ENCODE measurements at places on chromosomes 12 and 14.

GRCh38 chr12:6613015-6613775, 6.0 kb upstream of the CHD4 start:
- DNase-seq = peak; percentile 89

DNA sequence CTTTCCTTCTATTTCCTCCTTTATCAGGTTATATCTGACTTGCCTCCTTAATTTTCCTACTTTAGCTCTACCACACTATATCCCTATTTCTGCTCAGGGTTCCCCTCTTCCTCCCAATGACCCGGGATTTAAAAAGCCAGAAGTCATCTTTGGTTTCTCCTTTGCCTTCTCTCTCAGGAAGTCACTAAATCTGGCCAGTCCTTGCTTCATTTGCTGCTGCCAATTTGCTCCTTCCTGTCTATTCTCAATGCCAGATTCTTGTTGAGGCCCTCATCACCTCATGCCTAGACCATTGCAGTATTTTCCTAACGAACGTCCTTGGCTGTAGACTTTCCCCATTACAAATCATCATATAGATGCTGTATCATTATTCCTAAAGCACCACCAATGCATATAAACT, 26.5 kb upstream of the NID2 start:
- DNase-seq = no peak

- DNase-seq = no peak
These were observed 401.1 kb upstream of the FOXG1 start for GRCh38 chr14:28365510-28365909.

- DNase-seq = no peak
These were observed 845 bp downstream of the GIT2 start for GRCh38 chr12:109995361-109995685.

DNA sequence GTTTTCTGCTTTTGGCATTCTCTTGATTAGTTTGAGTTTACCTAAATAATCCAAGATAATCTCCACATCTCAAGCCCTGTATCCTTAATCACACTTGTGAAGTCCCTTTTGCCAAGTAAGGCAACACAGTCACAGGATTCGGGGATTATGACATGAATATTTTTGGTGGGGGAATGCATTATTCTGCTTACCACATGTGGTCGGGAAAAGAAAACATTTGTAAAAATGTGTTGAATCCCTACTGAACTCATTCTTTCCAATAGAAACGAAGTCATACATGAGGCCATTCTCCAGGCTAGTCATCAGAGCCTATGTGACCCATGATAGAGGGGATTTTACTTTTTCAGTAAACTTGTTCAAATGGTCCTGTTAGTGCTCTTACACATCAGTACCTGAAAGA, 58.5 kb upstream of the PRICKLE1 start:
- no peak for DNase-seq

- DNase-seq = no peak
These were observed 19.2 kb upstream of the EMP1 start for GRCh38 chr12:13177373-13177772.

DNA sequence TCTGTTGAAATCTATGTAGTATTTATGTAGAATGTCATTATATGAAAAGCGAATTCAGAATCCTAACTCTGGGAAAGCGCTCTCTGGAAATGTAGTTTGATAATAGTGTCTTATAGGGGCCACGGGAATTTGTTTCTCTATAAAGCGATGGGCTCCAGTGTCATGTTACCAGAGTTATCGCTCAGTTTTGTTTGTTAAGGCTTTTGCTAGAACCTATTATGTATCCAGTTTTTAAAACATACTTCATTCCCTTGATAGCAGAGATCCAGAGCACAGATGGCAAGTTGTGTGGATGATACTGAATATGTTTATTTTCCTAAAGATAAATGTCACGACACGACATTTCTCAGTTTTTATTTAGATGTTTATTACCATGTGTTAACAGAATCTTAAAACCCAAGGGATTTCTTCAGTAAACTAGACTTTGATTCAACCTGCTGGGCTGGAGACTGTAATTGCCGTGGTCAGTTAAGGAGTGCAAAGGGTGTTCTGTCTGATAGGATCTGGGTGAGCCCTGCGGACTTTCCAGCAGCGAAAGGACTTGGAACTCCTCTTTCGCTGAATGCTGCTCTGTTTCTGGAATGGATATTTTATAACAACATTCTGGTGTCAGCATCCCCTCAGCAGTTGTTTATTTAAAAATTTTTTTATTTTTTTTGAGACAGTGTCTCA, 1.7 kb upstream of the DNAH10 start:
- no peak for DNase-seq

- DNase-seq = no peak
These were observed 175.8 kb downstream of the PAH start for GRCh38 chr12:102741196-102741595.

DNA sequence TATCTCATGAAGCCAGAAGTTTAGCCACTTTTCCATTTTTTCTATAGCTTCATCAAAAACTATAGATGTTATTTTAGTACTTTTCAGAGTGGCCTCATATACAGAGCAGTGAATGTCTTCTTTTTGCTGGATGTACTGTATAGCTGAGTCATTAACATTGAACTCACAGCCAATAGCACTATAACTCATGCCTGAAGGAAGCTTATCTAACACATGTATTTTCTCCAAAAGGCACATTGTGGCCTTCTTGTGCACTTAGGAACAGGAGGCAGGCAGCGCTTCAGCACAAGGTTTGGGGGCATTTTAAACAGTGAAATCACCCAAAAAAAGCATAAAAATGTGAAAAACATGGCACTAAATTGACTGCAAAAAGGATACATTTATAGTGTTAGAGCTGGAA, 336.8 kb upstream of the TMTC1 start:
- DNase-seq = no peak

DNA sequence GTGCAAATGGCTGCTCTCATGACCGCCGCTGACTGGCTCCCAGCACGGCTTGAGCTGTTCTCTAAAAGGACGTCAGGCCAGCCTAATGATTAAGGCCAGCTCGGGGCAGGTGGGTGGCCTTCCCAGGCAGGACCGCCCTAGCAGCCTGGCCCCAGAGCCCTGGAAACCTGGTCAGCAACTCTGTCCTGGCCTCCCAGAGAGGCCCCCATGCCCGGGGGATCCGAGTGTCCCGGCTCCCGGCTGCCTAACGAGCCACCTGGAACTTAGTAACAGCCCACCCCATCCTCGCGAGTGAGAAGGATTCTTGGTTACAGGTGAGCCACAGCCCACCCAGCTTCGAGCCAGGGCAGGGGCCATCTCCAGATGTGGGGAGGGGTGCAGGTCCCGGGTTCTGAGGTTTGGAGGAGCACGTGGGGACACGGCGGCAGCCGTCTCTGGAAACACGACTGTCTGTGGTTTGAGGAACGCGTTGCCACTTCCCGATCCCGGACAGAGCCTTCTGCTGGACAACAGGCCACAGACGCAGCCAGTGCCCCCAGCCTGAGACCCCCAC, 73.8 kb upstream of the FBRSL1 start:
- no peak for DNase-seq

GRCh38 chr14:59359431-59360124, 105.6 kb downstream of the GPR135 start:
- DNase-seq = no peak

GRCh38 chr12:8080120-8080519, 2.0 kb upstream of the NECAP1 start:
- no peak for DNase-seq

DNA sequence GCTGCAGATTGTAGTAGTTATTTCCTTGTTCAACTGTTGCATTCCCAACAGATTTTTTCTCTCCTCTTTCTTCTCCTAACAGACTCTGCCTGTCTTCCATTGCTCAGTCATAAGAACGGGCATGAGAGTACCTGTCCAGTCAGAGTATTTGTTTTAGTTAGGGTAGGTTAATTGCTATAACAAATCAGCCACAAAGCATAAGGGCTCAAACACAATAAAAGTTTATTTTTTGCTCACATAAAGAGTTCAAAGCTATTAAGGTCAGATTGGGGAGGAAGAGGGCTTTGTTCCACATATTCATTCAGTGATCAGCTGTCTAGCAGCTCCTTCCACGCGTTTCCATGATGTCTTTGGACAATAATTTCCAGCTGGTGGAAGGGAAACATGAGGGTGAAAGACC, 92.8 kb upstream of the PLXNC1 start:
- DNase-seq = no peak

DNA sequence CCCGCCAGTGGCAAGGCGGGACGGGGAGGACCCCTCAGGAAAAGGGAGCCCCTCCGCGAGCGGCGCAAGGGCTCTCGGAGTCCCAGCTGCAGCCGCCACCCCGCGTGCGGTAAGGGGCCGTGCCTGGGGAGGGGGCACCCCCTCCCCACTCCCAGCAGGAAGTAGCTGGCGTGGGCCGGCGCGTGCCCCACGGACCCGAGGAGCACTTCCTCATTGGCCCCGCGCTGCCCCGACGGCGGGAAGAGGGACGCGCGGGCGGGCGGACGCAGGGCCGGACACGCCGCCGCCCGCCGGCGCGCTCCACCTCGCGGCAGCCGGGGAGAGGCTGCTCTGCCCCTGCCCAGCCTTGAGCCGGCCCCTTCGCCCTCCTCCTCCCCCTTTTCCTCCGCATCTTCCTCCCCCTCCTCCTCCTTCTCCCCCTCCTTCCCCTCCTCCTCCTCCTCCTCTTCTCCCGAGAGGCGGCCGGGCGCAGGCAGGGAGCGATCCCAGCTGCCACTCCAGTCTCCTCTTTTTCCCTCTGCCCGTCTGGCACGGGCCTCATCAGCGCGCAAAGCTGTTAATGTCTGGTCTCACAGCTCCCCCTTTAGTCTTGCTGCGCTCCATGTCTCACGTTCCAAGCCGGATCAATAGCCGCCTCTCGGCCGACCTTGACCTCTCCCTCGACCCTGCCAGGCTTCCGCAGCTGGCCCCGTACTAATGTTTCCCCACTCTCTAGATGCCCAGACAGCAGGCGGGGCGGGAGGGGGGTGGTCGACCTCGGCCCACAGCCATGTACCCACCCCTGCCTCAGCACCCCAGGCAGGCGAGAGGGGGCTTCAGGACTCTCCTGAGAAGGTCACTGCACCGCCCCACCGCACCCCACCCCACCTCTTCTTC, 2.6 kb upstream of the BCL11B start:
- peak; percentile 90 for DNase-seq

DNA sequence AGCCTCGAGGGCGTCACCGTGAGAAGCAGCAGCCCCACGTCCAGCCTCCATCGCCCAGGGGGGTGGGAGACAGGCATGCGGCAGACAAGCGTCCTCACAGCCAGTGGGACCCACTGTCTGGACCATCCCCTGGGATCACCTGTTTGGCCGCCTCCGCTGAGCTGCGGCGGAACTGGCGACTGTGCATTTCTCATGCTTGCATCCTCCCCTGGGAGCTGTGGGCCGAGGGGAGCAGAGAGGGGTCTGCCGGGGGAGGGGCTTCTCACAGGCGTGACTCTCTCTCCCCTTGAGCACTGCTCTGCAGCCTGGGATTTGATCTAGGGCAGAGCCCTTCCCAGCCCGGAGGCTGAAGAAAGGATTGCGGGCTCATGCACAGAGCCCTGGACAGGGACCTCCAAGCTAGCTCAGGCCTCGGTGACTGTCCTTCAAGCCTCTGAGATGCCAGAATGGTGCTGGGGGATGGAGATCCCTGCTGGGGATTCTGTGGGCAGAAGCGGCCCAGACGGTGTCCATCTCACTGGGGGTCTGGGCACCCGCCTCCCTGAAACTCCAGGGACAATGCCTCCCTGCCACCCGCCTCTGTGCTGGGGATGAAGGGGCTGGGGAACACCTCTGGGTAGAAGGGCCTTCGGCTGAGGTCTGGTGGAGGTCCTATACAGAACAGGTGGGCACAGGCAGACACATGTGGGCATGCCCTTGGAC, 61.1 kb downstream of the PRIMA1 start:
- no peak for DNase-seq

GRCh38 chr12:21677622-21678277, 20.1 kb upstream of the LDHB start:
- no peak for DNase-seq

- DNase-seq = no peak
These were observed 135.1 kb upstream of the PDZRN4 start for GRCh38 chr12:41053046-41053445.

- DNase-seq = no peak
These were observed 8.8 kb upstream of the BICDL1 start for GRCh38 chr12:119980242-119980641.

GRCh38 chr12:8078398-8078797, 3.7 kb upstream of the NECAP1 start:
- DNase-seq = peak; percentile 5
